ENCODE measurements at places on chromosomes 13 and 19.
A peak's percentile ranks its signal among the peaks of the same experiment; 100 is the strongest.

DNA sequence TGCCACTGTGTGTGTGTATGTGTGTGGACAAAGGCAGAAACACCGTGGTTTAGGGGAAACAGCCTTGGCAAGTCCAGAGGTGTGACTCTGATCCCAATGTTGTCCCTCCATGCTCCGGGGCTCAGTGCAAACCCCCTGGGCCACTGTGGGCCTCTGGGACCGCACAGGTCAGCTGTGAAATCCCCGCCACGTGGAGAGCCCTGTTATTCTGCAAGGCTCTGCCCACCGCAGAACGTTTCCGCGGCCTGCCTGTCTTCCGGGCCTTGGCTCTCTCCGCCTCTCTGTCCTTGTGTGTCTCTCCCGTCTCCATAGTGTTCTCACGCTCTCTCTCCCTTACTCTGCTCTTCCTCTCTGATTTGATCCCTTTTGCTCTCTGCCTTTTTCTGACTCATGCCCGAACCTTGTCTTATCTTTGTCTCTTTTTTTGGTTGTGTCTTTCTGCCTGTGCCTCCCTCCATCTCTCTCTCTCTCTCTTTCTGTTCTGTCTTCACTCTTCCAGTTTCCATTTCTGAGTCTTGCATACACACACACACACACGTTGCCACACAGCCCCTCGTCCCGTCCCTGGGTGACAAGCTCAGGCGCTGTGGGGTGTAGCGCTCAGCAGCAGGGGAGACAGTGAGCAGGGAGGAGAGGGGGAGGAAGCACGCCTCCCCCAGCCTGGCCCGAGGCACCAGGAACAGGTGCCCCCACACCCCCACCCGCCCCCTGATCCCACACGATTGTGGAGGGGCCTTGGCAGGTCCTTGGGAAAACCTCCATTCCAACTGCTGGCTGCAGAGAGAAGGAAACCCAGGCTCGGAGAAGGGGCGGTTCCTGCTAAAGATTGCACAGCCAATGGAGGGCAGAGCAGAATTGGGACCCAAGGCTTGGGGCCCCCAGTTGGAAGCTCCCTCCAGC lies 3.0 kb downstream of the TTYH1 start:
- DNase-seq = no peak

GRCh38 chr19:8500158-8500557 lies 2.3 kb downstream of the PRAM1 start:
- no peak for DNase-seq

DNA sequence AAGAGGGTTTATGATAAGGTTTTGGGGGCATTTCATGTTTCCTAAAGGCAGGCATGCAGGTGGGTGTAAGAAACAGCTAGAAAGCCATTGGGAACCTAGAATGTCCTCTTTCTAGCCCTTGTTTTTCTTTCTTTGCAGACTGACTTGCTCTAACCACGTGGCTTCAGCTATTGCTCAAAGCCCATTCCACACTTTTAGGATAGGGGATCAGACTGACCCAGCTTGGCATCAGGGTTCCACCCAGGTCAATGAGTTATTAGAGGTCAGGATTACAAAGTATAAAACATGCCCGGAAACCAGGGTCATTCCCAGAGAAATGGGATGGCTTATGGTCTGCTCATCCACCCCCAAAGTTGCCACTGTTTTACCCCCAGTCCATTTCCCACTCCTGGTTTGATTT lies 16.8 kb downstream of the PHF11 start:
- no peak for DNase-seq

DNA sequence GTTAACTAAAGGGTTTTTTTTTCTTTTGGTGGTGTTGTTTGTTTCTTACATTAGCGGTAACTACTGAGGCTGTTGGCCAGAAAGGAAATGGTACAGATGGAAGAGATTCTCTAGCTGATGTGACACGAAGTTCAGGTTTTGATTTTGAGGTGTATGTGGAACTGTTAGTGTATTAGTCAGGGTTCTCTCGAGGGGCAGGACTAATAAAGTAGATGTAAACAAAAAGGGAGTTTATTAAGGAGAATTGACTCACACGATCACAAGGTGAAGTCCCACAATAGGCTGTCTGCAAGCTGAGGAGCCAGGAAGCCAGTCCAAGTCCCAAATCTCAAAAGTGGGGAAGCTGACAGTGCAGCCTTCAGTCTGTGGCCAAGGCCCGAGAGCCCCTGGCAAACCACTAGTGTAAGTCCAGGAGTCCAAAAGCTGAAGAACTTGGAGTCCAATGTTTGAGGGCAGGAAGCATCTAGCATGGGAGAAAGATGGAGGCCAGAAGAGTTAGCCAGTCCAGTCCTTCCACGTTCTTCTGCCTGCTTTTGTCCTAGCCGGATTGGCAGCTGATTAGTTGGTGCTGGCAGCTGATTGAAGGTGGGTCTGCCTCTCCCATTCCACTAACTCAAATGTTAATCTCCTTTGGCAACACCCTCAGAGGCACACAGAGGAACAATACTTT lies 577.6 kb downstream of the EFNB2 start:
- no peak for DNase-seq

GRCh38 chr13:87524775-87525174 lies 146.4 kb upstream of the SLITRK5 start:
- no peak for DNase-seq

DNA sequence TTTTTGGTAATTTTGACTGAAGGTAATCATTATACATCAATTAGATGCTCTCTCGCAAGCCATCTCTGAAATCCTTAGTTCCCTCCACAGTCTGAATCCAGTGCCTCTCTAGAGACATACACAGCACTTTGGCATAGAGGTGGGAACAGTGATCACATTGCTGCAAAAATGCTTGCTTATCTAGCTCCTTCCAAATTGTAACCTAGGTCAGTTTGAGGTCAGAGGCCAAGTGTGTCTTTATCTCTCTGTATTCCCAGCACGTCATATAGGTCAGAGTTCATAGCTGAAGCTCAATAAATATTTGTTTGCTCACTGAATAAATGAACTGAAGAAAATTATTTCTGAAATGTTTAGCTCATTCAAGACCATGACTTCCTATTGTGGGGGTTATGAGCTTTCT lies 462.5 kb downstream of the DIAPH3 start:
- no peak for DNase-seq

DNA sequence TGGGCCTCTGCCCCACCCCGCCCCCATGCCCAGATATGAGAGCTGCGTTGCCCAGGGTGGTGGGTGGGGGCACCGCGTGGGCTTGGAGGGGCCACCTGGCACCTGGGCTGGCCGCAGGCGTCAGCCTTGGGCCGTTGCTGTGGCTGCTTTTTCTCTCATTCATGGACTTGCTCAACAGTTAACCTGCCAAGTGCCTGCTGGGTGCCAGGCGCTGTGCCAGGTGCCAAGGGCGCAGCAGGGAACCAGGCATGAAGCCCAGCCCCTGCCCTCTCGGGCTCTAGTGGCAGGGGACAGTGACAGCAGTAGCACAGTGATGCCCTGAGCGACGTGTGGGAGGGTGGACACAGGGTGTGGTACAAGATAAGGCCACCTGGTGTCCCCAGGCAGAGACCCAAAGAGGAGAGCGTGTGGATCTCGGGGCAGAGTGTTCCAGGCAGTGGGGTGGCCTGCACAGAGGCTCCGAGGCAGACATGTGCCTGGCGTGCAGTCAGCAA lies 28.1 kb downstream of the DHX34 start:
- DNase-seq = no peak

DNA sequence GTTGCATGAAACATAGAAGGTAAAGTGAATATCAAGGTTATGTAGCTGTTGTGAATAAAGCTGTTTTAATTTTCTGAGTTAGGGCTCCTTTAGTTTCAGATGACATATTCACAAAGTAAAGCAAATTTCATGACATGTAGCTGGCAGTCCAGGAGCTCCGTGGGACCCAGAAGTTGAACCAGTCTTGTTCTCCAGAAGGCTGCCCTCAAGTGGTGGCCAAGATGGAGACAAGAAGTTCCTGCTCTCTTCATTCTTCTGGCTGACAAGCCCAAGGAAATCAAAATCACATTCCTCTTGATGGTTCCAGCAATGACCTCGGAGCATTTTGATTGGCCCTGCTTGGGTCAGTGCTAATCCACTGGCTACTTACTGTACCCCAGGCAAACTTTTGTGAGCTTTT lies 128.7 kb downstream of the LIG4 start:
- DNase-seq = no peak

DNA sequence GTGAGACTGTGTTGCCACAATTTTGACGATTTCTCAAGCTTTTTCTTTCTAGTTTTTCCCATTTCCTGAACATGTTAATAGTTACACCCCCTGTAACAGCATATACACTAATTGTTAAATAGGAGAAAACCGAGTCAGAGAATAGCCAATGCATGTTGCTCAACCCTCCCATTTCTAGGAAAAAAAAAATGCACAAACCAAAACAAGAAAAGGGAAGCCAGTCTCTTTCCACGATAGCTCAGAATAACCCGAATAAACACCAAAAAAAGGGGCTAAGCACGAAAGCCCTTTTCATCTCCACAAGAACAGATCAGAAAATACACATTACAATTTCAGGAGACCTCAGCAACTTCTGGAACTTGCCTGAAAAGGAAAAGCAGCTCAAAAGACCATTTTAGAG lies 16.3 kb downstream of the LATS2 start:
- no peak for DNase-seq

DNA sequence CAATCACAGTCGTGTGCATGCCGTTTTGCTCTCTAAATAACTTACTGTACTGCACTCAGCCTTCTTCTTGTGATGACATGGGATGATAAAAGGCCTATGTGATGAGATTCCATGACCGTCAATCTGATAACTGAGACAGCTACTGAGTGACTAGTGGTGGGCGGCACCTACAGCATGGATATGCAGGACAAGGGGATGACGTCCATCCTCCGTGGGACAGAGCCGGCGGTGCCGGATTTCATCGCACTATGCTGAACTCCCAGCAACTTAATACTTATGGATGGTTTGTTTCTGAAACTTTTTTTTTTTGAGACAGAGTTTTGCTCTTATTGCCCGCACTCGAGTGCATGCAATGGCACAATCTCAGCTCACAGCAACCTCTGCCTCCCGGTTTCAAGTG lies 146.8 kb upstream of the TSHZ3 start:
- no peak for DNase-seq

DNA sequence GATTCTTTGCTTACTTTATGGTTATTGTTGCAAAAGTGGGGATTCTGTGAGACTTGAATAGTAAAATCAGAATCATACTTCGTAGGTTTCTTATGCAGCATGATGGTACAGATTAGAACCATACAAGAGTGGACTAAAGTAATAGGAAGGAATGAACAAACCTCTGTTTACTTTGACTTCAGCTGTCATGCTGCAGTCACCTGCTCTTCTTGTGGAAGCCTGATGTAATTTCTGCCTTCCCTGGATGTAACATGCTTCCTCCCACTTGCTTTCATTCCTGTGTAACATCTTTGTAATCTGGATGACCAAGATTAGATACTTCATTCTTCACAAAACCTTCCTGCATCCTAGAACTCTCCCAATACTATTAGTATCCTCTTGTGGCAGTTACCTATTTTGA lies 235.0 kb downstream of the PCCA start:
- no peak for DNase-seq

GRCh38 chr19:39372047-39372802 lies 18.7 kb downstream of the PAF1 start:
- DNase-seq = no peak

GRCh38 chr19:1259206-1259875 lies 9.8 kb upstream of the CIRBP start:
- DNase-seq = no peak

- DNase-seq = no peak
Observed at GRCh38 chr13:62209529-62209928, 793.9 kb upstream of the PCDH20 start.

DNA sequence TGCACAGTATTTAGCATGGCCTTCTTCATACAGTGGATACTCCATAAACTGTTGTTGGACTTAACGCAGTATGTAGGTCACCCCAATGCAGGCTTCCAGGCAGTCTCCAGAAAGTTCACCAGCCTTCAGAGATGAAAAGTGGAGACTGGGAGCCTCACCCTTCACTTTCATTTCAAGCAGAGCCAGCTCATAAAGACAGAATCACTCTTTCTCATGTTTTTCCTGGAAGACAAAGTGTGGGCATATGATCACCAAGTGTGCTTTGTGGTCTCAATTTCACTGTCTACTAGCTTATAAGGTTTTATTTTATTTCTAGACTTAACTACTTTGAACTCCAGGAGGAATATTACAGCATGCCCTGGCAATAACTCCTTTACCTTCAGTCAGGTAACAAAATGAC lies 26.3 kb upstream of the TNFSF11 start:
- DNase-seq = no peak

- no peak for DNase-seq
Observed at GRCh38 chr13:110413676-110414040, 106.6 kb downstream of the COL4A2 start.

GRCh38 chr19:40223135-40223822 lies 3.2 kb downstream of the CCNP start:
- DNase-seq = no peak

DNA sequence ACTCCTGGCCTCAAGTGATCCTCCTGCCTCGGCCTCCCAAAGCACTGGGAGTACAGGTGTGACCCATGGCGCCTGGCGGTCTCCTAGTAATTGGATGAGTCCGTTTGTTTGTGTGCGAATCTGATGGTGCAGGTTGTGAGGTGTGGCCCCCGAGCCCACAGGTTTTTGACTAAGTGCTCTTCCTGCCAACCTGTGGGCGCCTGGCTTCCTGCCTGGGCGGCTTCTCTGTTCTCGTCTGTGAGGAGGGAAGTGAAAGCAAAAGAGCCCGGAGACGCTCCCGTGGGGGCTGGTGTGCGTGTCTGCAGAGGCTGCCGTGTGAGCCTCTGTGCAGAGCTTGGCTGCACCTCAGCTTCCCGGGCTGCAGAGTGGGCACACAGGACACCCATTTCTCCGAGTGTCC lies 10.0 kb downstream of the ARHGAP45 start:
- peak; percentile 92 for DNase-seq

DNA sequence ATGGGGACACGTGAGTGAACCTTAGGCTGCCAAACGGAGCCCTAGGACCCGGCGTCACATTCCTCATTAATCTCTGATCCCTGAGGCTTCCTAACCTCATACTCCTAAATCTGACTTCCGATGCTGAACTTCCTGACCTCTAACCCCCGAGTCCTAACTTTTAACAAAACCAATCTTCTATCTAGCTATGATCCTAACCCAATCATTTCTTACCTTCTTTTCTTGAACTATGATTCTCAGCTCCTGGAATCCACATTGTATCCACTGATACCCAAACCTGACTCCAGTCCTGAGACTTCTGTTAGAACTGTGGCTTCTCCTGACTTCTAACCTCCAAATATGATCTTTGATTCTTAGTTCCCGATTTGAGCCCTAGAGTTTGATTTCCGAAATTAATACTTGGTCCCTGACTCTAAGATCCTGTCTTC lies 447 bp downstream of the NFKBIB start:
- DNase-seq = no peak

- no peak for DNase-seq
Observed at GRCh38 chr19:50725218-50725910, 2.2 kb downstream of the CLEC11A start.

DNA sequence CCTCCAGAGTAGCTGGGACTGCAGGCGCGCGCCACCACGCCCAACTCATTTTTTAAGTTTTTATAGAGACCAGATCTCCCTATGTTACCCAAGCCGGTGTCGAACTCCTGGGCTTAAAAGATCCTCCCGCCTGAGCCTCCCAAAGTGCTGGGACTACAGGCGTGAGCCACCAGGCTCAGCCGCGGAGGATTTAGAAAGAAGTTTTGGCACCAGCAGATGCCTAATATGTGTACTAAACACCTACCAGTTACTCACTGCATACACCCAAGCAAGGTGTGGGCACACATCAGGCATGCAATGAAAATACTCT lies 464 bp upstream of the ZFP14 start:
- no peak for DNase-seq

GRCh38 chr19:33578697-33579096 lies 43.1 kb upstream of the CHST8 start:
- no peak for DNase-seq

Data from stimulated activated CD4-positive, alpha-beta T cell treated with anti-CD3 and anti-CD28 coated beads, TNF-alpha, amount 100 ng/mL, for 4 hours (primary cell).